ENCODE measurements at places on chromosomes 1 and 21.

DNA sequence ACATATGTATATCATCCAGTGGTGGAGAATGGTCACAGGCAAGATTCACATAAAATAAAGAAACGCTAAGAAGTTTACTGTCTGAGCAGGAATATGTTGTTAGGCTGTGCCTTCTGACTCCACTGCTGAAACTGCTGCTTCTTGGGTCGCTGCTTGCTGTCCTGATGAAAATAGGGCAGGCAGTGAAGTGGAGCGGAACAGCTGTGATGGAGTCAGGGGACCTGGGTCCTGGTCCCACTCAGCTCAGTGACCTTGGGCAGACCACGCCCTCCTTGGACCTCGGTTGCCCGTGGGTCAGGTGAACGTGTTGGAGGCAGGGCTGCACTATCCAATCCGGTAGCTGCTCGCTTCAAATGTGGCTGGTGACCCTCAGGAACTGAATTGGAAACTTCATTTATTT lies 33.4 kb upstream of the IFFO2 start:
- no peak for DNase-seq

GRCh38 chr1:6464514-6464836 lies 1.5 kb downstream of the TNFRSF25 start:
- DNase-seq: no peak

- DNase-seq: no peak
Measured at GRCh38 chr1:113091988-113092594, 19.1 kb downstream of the LRIG2 start.

DNA sequence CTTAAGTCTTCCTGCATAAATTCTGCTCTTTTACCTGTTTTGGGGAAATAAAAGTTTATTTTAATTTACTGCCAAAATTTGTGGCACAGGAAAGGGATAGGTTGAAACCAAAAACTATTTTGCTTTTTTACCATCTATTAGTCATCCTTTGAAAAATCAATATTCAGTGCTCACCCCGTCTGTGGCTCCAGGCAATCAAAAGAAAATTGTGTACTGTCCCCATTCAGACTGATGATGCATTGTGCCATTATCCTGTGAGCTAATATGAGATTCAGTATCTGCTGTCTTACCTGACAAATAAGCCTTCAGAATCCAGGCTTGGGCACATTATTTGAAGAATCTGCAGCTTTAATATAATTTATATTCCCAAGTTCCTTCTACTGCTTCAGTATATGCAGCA lies 650.7 kb downstream of the KIF26B start:
- no peak for DNase-seq

GRCh38 chr1:227886993-227887696 lies 60.6 kb downstream of the WNT9A start:
- DNase-seq: peak; percentile 57

DNA sequence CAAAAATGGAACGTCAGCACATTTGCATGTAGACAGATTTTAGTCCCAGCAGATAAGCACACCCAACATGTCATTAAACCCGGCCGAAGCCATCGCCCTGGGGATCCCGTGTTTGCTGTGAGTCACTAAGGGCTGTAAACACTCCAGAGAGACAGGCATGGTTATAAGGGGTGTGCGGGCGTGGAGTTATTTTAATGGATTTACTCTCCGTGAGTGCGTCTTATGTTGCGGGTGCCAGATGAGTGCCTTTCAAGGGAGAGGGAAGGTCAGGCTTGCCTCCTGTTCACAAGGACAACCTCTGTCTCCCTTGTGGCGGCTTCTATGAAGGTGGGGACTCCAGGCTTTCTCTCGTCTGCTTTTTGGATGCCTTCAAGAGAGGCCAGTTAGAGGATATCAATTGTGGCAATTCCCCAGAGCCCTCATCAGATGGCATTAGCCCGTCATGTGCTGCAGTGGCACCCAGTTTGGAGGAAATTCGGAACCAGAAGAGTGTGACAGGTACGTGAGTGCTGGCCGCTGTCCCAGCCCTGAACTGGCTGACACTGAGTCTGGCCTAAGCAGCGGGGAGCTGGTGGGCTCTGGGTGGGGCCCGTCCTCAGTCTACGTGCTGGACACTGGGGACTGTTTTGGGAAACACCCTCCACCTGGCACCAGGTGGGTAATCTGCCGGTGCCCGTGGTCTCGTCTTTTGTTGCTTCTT lies 223.8 kb upstream of the TMEM51 start:
- DNase-seq: no peak

- no peak for DNase-seq
Measured at GRCh38 chr1:90821788-90822359, 104.8 kb upstream of the BARHL2 start.

DNA sequence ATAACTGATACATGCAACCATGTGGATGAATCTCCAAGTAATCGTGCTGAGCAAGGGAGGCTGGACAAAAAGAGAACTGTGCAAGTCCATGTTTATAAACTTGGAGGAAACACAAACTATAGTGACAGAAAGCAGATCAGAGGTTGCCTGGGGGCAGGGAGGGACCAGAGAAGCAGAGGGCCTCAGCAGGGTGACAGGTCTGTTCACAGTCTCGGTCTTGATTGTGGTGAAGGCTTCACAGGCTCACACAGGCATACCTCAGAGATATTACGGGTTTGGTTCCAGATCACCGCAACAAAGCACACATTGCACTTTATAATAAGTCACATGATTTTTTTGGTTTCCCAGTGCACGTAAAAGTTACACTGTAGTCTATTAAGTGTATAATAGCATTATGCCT lies 28.5 kb downstream of the ACOT7 start:
- no peak for DNase-seq

- no peak for DNase-seq
Measured at GRCh38 chr1:209250861-209251636, 332.5 kb upstream of the CAMK1G start.

- DNase-seq: no peak
Measured at GRCh38 chr21:34807881-34808568, 139.2 kb downstream of the CLIC6 start.

DNA sequence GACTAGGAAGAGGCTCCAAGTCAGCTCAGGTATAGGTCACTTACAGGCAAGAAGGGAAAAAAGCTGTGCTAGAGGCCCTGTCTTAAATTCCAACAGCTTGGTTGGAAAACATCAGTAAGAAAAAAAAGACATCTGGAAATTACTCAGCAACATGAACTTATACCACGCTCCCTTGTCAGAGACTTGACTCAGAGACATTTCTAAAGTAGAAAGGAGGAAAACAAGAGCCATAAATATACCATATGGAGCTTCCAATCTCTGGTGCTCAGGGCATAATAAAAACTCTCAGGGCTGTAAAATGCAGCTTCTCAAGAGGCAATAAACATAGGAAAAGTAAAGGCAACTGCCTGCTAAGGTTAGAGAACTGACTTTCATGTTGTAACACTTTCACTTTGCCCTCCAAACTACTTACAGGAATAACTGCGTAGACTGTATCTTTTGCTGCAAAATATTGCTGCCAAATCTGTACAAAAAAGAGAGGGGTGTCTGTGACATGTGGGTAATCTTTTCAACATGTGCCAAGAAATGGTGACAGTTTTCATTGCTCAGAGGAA lies 14.7 kb downstream of the ATPAF1 start:
- no peak for DNase-seq

GRCh38 chr1:12386130-12386529 lies 156.3 kb downstream of the VPS13D start:
- DNase-seq: no peak

DNA sequence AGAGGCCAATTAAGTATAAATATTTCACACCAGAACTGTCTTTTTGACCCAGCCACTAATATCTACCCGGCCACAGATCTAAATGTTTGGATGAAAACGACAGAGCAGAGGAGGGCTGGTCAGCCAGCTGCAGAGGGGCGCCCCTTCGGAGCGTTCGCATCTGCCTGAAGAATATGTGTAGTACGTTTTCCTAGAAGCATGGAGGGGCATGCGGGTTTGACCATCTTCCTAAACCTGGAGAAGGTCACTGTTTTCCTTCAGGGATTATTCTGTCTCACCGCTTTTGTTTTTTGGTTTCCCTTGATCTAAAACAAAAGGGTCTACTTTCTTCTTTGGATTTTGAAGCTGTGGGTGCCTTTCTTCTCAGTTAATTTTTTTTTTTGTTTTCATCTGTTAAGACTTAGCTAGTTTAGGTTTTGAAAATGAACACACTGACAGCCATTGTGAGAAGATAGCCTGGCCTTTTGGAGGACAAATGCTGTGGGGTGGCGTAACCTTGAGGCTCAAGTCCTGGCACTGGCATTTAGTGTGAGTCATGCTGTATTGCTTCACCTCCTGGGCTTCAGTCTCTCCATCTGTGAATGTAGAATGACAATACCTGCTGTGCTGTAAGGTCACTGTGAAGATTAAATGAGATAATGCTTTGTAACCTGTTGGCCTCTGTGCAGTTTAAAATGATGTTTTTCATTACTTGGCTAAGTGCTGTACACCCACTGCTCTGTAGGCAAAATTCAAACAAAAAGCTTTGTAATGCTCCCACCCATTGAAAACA lies 74.1 kb upstream of the IRF2BP2 start:
- peak; percentile 53 for DNase-seq

DNA sequence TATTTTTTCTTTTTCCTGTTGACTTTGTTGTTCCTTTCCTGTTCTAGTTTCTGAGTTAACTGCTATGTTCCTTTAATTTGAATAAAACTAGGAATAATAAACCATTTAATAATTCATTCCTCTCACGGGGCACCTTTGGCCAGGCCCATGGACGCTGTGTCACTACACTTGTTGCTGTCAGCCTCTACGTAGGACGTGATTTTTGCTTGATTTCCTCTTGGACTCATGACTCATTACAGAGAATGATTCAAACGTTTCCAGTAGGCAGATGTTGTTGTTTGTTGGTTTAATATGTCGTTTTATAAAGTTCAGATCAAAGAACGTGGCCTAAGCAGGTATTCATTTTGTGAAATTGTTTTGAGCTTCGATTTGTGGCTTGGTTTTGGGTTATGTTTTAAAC lies 9.1 kb upstream of the SLC19A1 start:
- DNase-seq: no peak

GRCh38 chr1:17665950-17666720 lies 89.0 kb upstream of the ACTL8 start:
- DNase-seq: no peak

DNA sequence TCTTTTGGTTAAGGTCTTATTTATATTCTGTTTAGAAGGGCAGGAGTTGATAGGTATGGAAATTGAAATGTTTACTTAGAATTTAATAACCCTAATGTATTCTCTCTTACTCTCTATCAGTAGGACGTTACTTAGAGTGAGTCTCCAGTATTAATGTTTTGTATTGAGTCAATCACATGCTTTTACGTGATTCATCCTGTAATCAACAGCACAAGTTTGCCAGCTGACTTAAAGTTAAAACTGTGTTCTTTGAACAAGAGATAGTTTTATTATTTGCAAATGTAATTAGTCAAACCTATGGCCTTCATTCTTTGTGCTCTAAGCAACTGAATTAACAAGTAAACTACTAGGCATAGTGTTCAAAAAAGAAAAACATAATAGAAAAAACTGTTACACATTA lies 57.3 kb downstream of the PKN2 start:
- no peak for DNase-seq
